HCEC 1CT (cell line): ENCODE measurements at places on chromosomes 3 and 15.

- DNase-seq = no peak
These were observed 17.7 kb downstream of the STARD9 start for GRCh38 chr15:42593143-42593542.

DNA sequence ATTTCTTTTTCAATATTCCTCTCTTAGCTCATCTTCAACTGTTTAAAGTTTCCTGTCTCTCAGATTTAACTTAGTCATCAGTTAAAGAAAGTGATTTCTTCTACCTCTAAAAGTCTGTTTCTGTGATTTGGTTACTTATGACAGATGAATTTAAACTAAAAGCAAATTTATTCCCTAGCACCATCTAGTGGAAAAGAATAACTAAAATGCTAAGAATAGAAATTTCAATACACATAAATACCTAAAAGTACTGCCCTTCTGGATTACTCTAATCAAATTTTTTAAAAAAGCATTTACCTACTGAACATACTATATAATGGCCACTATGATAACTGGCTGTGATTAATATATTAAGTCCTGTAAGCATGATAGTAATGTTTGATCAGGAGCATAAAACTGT is 14.0 kb upstream of the ZCWPW2 start:
- peak; percentile 32 for DNase-seq

DNA sequence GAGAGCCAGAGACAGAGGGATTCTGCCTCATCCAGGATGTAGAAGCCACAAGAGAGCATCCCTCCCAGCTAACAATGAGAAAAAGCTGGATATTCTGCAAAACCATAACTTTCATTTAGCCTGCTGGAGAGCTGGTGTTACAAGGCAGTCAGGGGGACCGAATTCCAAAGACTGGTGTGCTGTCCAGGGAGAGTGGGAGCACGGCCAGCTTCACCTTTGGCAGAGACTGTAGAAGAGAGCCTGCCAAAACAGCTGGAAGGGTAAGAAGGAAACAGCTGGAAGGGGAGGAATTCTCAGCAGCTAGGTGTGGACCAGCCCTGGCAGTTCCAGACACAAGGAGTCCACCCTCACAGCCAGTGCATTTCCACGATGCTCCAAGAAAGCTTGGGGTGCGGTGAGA is 109.9 kb upstream of the LINGO1 start:
- no peak for DNase-seq

GRCh38 chr3:42581400-42581708 is 413 bp downstream of the SEC22C start:
- no peak for DNase-seq

DNA sequence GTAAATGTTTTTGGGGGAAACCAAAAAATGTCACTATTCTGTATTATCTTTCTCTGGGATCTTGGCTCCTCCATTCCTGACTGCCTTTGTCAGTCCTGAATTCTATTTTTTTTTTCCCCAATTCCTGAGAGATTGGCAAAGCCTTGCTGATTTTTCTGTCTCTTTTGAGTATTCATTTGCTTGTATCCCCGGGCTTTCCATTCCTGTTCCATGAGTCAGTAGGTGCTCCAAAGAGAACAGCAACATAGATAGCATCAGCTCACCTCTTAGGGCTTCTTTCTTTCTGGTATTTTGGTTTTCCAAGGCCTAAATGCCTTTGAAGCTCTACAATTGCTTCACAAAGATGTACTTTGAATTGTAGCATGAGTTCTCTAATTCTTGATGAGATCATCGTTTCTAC is 271.7 kb upstream of the LRRC3B start:
- no peak for DNase-seq

GRCh38 chr3:65914740-65915367 is 123.9 kb downstream of the MAGI1 start:
- DNase-seq = peak; percentile 39

- DNase-seq = no peak
These were observed 40.8 kb upstream of the ATP2B2 start for GRCh38 chr3:10546181-10546624.

- no peak for DNase-seq
These were observed 213.5 kb upstream of the CDIN1 start for GRCh38 chr15:36365963-36366362.

- peak; percentile 41 for DNase-seq
These were observed 80.7 kb upstream of the ALDH1L1 start for GRCh38 chr3:126261037-126261436.

GRCh38 chr3:114179575-114179974 is 723 bp upstream of the DRD3 start:
- peak; percentile 24 for DNase-seq

DNA sequence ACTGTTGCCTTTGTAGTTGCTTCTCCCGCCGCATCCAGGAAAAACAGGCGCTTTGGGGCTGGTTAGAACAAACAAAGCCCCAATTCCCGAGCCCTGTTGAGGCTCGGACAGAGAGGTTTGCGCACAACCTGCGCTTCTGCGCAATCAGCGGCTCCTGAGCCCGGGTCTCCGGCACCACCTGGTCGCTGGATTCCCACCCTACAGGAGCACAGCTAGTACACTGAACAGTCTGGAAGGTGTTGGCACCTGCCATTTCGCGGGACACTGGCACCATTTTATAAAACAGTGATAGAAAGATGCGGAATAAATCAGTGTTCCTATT is 13.8 kb downstream of the ZIC4 start:
- DNase-seq = no peak

GRCh38 chr3:112629425-112629824 is 11.5 kb downstream of the CCDC80 start:
- peak; percentile 85 for DNase-seq

GRCh38 chr3:140943781-140944552 is 2.3 kb downstream of the SLC25A36 start:
- DNase-seq = no peak

- no peak for DNase-seq
These were observed 256.4 kb downstream of the NR2F2 start for GRCh38 chr15:96586901-96587300.

- no peak for DNase-seq
These were observed 14.5 kb downstream of the NEK10 start for GRCh38 chr3:27354588-27355203.

DNA sequence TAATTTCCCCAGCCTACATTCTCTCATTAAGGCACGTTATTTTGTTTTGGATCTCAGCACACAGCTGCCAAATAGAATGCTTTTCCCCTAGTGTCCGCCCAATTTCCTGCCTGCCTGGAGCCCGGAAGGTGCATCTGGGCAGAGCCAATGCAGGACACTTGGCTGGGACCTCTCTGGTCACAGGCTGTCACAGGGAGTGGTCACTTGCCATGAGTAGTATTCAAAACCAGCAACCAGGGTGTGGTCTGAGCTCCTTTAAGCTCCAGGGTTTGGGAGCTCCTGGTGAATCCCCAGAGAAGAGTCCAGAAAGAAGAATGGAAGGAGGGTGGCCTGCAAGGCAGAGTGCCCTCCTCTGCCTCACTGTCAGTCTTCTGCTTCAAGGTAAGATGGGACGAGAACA is at the start of gene HTR3C:
Gene HTR3C, plus strand, starts transcription at position 281 of the 400 bp plus-strand sequence. Its CDS starts 34 bp downstream, at position 315.
- DNase-seq = no peak

GRCh38 chr15:40081691-40082194 is 26.9 kb downstream of the BMF start:
- DNase-seq = peak; percentile 61

DNA sequence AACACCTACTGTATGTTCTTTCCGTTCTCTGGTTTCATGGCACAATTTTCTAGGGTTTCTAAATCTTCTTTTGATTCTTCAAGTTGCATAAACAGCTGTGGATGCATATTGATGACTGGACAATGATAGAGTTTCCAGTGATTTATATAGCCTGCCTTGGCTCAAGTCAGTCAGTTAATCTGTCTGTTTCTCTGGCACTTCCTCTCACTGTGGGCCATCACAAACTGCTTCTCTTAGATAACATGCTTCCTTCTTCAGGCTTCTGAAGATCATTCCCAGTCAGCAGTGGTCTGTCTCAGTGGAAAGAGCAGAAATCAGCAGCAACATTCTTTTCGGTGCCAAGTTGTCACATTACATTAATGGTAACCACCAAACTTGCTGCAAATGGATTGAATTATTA is 207.2 kb downstream of the RYR3 start:
- DNase-seq = no peak

- peak; percentile 84 for DNase-seq
These were observed 23.6 kb downstream of the CRTC3 start for GRCh38 chr15:90553248-90553745.

DNA sequence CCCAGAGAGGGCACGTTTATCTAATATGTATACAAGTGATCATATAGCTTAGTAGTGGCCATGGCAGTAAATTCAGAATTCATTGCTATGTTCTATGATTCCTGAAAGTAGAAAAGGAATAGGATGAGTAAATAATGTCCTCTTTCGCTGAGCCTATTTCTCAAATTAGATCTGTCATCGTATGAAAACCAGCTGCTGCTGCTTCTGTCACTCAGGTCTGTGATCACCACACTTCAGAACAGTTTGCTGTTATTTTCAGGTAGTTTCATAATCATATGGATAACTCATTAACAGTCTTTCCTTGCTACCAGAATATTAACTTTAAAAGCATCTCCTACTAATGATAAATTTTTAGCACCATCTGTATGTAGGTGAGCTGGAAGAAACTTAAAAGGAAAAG is 289.1 kb upstream of the AZI2 start:
- DNase-seq = no peak

GRCh38 chr15:63822580-63822979 is 11.2 kb downstream of the HERC1 start:
- no peak for DNase-seq

DNA sequence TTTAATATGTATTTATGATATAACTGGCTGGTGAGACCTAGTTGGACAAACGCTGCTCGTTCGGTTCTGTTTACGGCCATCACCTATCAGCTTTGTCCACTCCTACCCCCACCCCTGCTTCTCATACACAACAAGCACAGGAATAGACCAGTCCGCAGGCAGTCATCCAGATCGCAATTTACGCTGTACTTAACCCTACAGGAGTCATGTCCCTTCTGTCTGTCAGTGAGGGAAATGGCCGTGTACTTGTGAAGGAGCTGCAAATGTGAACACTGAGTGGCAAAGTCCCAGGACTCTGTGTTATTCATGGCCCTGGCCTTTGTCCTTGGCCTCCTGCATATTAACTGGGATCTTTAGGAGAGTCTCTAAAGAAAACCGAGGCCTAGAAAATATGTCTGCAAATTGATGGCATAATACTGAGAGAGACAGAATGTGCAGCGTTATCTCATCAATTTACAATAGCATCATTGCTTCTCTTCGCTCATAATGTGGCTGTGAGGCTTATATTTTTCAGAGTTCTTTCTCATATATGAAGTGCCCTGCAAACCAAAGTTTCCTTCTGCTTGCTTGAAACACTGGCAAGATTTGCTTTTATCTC is 7.2 kb upstream of the ABHD10 start:
- DNase-seq = no peak

DNA sequence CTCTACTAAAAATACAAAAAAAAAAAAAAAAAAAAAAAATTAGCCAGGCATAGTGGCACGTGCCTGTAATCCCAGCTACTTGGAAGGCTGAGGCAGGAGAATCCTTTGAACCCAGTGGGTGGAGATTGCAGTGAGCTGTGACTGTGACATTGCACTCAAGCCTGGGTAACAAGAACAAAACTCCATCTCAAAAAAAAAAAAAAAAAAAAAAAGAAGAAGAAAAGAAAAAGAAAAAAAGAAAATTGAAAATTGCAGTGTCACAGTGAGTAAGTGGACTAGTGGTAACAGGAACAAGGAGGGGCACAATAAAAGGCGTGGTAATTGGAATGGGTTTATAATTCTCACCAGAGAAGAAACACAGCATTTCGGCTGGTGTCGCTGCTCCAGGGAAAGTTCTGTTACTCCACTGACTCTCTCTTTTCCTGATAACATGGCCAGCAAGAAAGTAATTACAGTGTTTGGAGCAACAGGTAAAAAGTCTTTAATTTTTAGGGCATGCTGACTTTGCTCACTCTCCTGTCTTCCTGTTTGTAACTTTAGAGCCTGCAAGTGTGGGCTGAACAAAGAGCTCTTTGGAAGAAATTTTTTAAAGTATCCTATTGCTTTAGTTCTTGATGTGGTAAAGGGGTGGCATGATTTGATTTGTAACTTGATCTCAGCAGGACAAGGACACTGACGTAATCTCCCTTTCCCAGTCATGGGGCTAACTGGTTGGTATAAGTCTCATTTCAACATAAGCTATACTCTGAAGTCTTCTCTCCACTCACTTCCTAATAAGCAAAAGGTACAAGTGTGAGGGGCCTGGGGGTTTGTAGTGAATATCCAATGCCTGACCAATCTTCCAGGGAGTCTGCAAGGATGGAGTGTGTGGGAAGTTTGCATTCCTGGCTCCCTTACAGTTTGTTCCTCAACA is 22.1 kb upstream of the TRA2B start:
- peak; percentile 81 for DNase-seq

DNA sequence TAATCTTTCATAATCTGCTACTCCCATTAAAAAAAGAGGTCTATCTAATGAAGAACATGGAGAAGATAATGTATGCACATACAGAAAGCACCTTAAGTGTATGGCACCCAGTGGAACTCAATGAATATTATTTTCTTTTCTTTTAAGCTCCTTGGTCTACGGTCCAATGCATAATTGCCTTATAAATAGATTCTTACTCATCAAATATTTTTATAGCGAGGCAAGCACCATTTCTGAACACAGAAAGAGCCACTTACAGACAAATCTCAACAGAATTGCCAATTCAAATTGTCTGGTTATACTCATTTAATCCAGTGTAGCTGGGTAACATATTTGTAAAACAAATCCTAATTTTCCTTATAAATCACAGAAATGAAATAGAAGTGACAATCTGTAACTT is 6.3 kb downstream of the PDZRN3 start:
- DNase-seq = no peak

DNA sequence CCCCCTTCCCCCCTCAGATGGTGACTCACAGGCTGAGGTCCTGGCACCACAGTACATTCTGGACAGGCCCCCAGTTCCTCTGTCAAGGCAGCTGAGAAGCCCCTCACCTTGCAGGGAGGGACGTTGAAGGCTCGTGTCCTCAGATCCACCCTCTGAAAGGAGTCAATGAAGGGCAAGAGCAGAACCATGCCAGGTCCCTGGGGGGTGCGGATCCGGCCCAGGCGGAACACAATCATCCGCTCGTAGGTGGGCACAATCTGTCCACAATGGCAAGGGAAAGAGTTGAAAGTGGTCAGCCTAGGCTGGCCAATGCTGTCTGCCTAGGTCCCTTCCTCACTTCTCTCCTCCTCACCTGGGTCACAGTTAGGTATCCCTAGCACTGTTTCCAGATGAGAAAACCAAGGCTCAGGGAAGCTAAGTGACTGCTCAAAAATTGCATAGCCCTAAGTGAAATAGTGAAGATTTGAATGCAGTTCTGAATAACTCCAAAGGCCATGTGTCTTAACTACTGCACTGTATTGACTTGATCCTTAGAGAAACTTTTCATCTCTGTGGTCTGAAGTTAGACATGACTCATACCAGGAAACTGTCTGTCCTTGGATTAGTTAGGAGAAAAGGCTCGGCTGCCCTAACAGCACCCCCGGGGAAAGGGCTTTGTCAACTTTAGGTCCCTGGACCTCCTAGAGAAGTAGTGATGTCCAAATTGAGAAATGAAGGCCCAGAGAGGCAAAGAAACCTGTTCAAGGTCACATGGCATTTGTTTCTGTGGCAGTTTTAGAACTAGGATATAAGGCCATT is 2.9 kb downstream of the STOML1 start:
- DNase-seq = peak; percentile 86
